Right ventricle myocardium superior (tissue), 1 donor: ENCODE measurements at places on chromosomes 7 and 10. TPM values are rescaled to one million over a fixed set of nuclear protein-coding genes. Genes with fewer than 3 reads are reported as not detected.
A peak's percentile ranks its signal among the peaks of the same experiment; 100 is the strongest.

DNA sequence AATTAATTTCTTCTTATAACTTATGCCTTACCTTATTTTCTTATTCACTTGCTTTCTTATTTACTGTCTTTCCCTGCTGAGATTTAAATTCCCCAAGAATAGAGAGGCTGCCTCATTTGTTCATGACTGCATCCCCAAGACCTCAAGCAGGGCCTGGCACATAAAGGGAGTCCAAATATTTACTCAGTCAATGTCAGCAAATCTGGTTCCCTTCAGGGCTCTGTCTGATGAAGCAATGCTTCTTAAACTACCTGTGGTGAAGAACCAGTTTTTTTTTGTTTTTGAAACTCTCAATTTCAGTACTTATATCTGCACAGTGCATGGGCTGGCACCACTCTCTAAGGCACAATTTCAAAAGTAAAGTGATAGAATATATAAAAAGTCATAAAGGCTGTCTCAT lies 4.7 kb downstream of the ZNF239 start:
- no peak for DNase-seq

DNA sequence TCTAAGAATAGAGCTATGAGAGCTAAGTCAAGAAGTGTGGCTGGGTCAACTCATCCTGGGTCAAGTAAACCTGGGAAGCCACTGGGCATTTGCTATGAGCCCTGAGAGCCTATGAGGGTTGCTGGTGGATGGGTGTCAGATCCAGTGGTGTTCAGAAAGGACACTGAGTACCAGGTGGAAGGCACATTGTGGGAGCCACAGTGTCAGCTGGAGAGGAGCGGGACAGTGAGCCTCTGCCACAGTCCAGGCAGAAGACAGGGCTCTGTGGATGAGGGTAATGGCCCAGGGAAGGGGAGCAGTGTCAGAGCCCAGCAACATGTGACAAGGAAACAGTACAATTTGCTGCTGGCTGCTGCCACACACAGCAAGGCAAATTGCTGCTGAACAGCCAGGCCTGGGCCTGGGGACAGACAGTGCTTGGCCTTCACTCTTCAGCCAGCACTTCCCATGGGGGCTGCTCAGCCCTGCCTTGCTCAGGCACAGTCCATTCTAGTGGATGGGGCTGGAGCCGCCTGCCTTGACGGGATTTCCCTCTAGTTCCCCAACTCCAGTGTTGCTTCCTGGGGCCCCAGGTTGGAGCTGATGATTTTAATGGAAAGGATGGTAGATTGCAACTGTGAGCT lies 90.9 kb upstream of the CHST15 start:
- no peak for DNase-seq

DNA sequence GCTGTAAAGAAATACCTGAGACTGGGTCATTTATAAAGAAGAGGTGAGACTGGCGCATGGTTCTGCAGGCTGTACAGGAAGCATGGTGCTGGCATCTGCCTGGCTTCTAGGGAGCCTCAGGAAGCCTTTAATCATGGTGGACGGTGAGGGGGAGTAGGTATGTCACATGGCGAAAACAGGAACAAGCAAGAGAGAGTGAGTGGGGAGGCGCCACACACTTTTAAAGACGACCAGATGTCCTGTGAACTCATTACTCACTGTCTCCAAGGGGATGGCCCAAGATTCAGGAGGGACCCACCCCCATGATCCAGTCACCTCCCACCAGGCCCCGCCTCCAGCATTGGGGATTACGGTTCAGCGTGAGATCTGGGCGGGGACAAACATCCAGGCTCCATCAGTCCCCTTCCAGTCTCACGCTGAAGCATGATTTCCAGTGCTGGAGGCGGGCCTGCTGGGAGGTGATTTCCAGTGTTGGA lies 3.2 kb downstream of the ZNF316 start:
- peak; percentile 70 for DNase-seq

Gene C10orf67
- total RNA-seq, result 0.54 TPM

- DNase-seq, result peak; percentile 67
Observed at GRCh38 chr10:109866168-109866994, 56.9 kb downstream of the XPNPEP1 start.

- no peak for DNase-seq
Observed at GRCh38 chr7:124031919-124032318, 948 bp downstream of the TMEM229A start.

Gene NPC1L1
- 0.13 TPM for total RNA-seq

Gene LSM8
- total RNA-seq, result 19.5 TPM

- no peak for DNase-seq
Observed at GRCh38 chr7:90692396-90692795, 96.3 kb downstream of the CDK14 start.

Gene H2BK1
- total RNA-seq, result not detected

GRCh38 chr10:50367732-50368131 lies 116.4 kb upstream of the ASAH2 start:
- no peak for DNase-seq

DNA sequence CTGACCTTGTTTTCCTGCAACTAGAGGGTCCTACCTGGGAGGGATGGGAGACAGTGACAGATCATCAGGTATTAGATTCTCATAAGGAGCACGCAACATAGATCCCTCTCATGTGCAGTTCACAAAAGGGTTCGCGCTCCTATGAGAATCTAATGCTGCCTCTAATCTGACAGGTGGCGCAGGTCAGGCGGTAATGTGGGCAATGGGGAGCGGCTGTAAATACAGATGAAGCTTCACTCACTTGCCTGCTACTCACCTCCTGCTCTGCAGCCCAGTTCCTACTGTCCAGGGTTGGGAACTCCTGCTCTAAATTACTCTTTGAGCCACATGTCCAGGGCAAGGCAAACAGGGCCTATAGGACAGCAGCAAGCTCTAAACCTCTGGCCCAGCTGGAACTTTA lies 46.2 kb downstream of the GFRA1 start:
- no peak for DNase-seq

GRCh38 chr7:91462316-91462715 lies 198.1 kb downstream of the FZD1 start:
- no peak for DNase-seq

Gene STEAP1B
- total RNA-seq, result 0.43 TPM

DNA sequence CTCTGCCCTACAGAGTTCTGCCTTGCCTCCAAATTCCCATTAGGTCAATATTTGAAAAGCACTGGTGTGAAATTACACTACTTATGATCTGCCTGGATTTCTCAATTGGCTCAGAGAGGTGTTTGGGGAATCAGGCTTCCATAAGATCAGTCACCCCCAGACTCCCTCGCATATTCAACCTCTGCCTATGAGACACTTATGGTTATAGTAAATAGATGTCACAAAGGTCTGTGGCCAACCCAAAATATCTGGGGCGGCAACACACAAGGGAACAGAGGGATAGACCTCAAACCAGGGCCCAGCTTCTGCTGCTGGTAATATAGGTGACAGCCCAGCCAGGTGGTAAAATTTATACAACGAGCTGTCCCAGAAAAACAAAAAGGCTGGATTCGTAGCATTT lies 376.7 kb upstream of the ZMIZ1 start:
- DNase-seq, result no peak

Gene ADAM12
- total RNA-seq, result 0.38 TPM

Gene PTPN20
- 19.3 TPM for total RNA-seq

DNA sequence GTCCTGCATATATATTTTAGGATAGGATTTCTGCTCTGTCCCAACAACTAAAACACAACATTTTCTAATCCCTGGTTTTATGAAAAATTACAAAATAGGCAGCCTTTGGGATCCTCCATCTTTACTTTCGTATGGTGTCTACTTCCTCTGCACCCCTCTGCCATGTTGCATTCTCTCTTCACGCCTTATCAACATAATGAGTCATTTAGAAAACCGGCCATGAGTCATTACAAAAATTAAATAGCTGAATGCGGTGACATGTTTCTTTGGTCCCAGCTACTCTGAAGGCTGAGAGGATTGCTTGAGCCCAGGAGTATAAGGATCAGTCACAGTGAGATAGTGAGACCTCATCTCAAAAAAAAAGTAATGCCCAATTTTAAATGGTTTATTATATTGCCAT lies 148.1 kb upstream of the CELF2 start:
- no peak for DNase-seq

Gene TMEM184A
- total RNA-seq, result 0.30 TPM

- DNase-seq, result no peak
Observed at GRCh38 chr7:80699045-80699638, 60.7 kb downstream of the CD36 start.

Gene BHLHA15
- total RNA-seq, result not detected

DNA sequence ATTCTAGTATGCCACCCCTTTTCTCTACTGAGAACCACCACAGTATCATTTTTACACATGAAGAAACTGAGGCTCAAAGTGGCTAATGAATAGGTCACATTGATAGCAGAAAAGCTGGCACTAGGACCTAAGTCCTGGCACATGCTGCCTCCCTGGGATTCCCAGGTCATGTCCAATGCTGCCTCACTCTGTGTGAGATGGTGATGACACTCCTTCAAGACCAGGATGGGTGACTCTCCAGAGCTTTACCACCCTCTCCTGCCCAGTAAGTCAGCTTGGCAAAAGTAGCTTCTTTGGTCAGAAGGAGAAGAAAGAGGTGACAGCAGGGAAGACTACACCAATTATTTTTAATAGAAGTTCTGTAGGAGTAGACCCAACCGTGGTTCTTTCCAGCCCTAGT lies 13.3 kb upstream of the AKR1B10 start:
- no peak for DNase-seq

GRCh38 chr7:69257592-69257991 lies 340.7 kb upstream of the AUTS2 start:
- DNase-seq, result no peak
